ENCODE measurements at places on chromosomes 12 and 14.

DNA sequence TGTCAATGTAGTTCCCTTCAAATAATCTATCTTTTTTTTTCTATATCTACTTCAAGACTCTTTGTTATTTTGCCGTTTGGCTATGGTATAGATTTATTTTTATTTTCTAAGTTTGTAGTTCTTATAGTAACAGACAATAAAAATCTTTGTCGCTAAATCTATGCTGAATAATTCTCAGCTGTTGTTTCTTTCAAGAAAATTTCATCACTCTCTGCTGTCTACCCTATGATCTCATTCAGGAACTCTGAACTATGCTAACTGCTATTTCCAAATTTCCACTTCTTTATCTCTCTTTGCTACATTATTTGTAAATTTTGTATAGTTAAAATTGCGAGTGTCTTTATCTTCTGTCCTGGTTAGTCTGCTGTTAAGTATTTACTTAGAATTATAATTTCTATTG, 353.6 kb downstream of the LRFN5 start:
- DNase-seq = no peak

DNA sequence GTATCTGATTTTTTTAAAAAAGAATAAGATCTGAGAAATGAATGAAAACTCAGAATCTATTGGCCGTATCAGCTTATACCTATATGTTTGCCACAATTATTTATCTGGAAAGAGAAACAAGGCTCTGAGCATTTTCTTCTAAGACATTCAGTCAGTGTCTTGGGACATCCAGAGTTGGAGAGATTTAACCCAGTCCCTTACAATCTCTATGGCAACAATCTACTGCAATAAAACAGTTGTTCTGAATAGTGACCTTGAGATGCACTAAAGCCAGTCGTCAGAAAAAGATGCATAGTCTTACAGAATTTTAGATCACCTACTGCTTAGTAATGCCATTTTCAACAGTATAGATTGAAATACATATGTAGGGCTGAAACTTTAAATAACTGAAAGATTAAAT, 52.0 kb upstream of the SOCS2 start:
- no peak for DNase-seq

GRCh38 chr14:55713486-55713885, 133.5 kb downstream of the KTN1 start:
- DNase-seq = no peak

- no peak for DNase-seq
Observed at GRCh38 chr12:93950311-93950710, 198.1 kb upstream of the PLXNC1 start.

DNA sequence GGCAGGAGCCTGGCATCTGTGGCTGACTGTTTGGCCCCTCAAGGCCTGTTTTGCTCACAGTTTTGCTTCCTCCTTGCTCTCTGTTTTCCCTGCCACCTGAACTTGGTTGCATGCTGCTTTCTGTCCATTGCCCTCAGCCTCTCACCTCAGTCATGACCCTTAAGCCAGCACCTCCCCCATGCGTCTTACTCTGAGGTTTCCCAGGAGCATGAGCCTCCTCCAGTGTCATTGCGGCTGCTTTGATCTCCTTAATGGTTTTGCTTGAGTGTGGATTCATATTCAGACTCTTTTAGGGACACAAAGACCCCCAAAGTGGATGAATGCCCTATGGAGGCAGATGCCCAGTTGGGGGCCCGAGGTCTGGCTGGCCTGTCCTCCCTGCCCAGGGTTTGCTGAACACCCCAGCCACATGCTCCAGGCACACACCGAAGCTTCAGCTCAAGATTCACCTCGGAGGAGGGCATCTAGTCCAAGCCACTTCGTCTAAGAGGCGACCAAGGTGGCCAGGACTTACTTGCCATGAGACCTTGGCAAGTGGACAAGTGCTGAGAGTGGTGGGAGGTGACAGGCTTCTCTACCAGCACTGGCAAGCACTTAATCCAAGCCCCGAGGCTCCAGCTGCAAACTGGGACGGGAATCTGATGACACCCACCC, 95.4 kb upstream of the DIO3 start:
- DNase-seq = peak; percentile 38

GRCh38 chr12:132108211-132108832, 35.8 kb downstream of the DDX51 start:
- no peak for DNase-seq
